ENCODE measurements at places on chromosomes 2 and 18.

- no peaks in the 10 kb centered on the region for H3K27me3 ChIP-seq
- no peaks in the 10 kb centered on the region for H3K36me3 ChIP-seq
- DNase-seq = no peak
- H3K4me1 ChIP-seq = no peaks in the 10 kb centered on the region
- no peak overlapping the region for H3K27ac ChIP-seq
These were observed 146.8 kb downstream of the RBM43 start for GRCh38 chr2:151114874-151115273.

GRCh38 chr18:77894060-77894459, 644.4 kb downstream of the GALR1 start:
- no peak overlapping the region for H3K4me3 ChIP-seq
- H3K36me3 ChIP-seq = no peaks in the 10 kb centered on the region
- no peaks in the 10 kb centered on the region for H3K4me1 ChIP-seq
- DNase-seq = no peak
- H3K27ac ChIP-seq = no peak overlapping the region

- H3K27me3 ChIP-seq = no peaks in the 10 kb centered on the region
- H3K4me1 ChIP-seq = no peaks in the 10 kb centered on the region
- H3K4me3 ChIP-seq = no peak overlapping the region
These were observed 23.9 kb downstream of the DCC start for GRCh38 chr18:52363861-52364260.

DNA sequence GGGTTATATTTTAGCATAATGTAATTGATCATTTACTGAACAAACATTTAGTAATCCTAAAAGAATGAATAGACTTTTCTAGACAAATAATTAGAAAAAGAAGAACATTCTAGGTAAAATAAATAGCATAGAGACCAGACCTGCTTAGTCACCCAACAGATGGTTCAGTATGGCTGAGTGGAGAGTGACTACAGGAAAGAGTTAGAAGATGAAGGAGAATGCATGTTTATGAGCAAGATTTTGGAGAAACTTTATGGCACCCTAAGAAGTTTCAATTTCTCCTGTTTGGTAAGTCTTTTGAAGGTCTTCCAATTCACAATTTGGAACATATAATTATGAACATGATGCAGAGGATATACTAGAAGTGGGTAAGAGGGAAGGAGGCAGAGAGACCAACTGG, 32.9 kb downstream of the FAP start:
- H3K27me3 ChIP-seq = no peaks in the 10 kb centered on the region
- no peak overlapping the region for H3K27ac ChIP-seq
- DNase-seq = no peak
- H3K36me3 ChIP-seq = no peaks in the 10 kb centered on the region

GRCh38 chr18:9365406-9365805, 30.8 kb downstream of the TWSG1 start:
- H3K36me3 ChIP-seq = no peaks in the 10 kb centered on the region
- DNase-seq = no peak
- H3K27me3 ChIP-seq = no peaks in the 10 kb centered on the region

DNA sequence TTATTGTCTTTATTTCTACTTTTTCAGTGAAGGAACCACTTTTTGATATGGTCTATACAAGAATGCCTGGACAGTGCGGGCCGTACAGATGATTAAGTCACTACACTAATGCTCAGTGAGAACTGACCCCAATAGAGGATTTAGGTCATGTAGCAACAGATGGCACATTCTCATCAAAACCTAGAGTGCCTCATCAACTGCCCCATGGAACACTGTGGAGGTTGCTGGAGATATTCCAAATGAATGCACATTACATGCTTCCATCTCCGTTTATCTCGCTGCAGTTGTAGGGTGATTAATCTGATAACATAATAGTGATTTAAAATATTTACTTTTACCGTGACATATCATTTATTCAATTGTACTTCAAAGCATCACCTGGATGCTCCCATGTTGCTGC, 41.8 kb upstream of the COPS8 start:
- no peaks in the 10 kb centered on the region for H3K27me3 ChIP-seq
- no peaks in the 10 kb centered on the region for H3K36me3 ChIP-seq
- no peaks in the 10 kb centered on the region for H3K4me1 ChIP-seq
- no peak for DNase-seq

All from CD8-positive, alpha-beta memory T cell (primary cell).